Stimulated activated CD8-positive, alpha-beta memory T cell treated with anti-CD3 and anti-CD28 coated beads, Interleukin-2, amount 100 ng/mL, for 1 hour (primary cell): ENCODE measurements at places on chromosomes 2 and 18.

- no peak for DNase-seq
Observed at GRCh38 chr2:32248299-32248698, 16.4 kb downstream of the NLRC4 start.

- peak; percentile 31 for DNase-seq
Observed at GRCh38 chr2:241271706-241272302, 43.7 kb downstream of the HDLBP start.

DNA sequence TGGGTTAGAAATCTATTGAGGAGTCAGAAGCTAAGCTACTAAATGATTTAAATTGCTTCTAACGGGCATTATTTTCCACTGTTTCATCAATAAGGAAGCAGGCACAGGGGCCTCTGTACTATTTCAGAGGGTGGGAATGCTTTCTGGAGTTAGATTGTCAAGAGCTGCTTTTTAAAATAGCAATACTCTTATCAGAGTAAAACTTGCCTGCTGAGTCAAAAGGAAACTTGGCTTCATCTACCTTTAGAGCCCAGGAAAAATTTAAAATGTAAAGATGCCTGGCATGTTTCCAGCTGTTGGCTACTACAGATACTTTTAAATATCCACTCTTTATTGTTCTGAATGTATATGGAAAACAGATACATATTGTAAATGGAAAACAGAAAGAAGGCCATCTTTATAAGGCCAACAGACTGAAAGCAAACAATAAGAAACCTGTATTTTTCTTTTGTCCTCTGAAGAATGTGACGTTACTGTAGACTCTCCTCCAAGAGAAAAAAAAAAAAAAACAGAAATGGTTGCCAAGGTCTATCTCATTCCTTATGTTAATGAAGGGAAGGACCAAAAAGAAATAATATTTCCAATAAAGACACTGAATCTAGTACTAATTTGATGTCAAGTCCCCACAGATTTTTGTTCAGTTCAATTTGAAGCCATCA lies 79.1 kb downstream of the FIGN start:
- DNase-seq = no peak

- no peak for DNase-seq
Observed at GRCh38 chr2:122307763-122308162, 552.3 kb downstream of the TSN start.

DNA sequence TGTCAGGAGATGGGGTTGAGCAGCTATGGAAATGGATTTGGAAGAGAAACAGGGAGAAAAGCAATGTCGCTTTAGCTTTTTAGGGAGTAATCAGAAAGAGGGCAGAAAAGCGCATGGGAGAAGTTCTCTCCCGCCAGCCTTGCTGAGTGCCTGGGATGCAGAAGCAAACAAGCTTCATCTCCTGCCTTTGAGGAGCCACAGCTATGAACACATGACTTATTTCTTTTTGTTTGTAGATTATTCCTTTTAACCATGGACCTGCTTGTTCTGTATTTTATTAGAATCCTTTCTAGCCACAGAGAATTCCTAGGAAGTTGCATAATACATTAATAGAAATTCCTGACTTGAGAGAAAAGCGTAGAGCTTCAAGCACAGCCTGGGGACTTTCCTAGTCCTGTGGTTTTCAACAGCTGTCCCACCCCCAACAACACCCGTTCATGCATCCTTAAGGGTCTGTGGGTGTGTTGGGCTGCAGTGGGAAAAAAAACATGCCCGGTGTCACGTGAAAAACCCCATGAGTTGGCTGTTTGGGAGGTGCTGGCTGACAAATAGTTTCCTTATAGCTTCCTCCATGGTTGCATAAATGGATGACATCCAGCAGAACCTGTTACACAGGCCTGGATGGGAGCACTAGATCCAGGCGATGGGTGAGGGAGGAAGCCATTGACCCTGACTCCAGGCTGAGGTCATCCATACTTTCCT lies 14.9 kb downstream of the SLC9A4 start:
- no peak for DNase-seq

- DNase-seq = no peak
Observed at GRCh38 chr2:186058614-186059013, 320.0 kb downstream of the FSIP2 start.

DNA sequence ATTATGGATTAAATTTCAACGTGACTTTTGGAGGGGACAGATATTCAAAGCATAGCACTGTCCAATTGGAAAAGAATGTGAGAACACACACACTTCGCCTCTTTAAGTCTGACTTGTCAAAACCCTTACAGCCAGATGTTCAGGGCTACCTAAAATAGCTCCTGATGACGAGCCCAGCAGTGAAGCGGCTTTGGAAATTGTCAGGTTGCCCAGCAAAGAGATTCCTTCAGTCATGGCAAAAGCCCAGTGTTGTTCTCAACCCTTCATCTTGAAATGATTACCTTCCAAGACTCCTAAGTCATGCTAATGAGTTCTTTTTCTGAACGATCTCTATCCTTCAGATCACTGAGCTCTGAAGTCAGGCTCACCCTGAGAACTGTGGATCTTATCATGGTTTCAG lies 436.6 kb downstream of the LRATD1 start:
- DNase-seq = no peak

GRCh38 chr2:173964565-173965371 lies 405 bp downstream of the SP3 start:
- DNase-seq = peak; percentile 68

DNA sequence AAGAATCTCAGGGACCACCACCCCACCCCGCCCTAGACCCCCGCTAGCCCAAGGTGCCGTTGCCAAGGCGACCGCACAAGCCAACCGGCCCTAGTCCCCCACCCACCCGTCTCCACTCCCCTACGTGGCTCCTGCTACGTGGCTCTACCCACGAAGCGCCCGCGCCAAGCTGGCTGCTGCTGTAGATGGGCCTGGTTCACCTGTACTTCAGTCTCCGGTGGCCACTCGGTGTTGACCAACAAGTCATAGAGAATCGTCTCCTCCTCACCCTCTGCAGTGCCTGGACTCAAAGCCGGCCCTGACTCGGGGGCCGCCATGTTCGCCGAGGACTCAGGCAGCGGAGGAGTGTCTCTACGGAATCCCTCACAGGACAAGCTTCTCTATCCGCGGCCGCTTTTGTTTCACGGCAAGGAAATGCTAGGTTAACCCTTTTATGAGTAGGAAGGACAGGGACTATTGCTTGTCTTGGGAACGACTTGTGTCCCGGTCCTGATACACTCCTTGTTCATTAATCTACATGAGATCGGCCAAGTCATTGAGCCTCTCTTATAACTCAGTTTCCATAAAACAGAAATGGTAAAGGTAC lies at the start of gene NBAS:
TSS of gene NBAS (minus strand) at position 347 of the 586 bp plus-strand sequence. CDS start at position 317, 30 bp downstream.
- peak; percentile 64 for DNase-seq

DNA sequence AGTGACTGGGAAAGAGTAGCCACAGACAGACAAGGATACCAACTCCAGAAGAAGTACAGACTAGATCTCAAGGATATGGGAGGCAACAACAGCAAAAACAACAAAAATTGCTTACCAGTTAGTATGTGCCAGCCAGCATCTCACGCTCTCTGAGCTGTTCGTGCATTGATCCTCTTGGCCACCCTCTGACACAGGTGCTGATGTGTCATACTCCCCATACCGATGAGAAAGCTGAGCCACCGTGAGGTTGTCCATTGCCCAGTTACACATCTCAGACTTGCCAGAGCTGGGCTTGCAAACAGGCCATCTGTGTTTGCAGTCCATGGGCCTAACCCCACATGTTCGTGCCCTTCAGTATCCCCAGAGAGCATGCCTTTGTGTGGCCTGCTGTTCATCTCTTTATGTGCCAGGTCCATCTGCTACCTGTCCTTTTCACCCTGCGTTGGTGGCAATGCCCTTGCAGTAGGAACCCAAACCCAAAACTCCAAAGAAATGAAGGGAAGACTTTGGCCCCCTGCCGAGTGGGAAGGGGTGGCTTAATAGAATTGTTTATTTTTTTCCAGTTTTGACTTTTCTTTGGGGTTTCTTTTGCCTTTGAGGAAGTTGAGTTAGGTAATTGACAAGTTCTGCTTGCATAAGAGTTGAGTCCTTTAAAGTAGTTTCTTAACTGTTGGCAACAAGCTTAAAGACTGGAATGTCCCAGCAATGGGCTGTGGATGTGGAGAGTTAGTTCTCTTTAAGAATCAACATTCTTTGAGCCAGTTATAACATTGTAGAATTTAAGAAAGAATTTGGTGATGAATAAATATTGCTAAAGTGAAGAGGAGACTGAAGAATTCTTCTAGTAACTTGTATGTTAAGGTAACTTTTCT lies 46.7 kb downstream of the LYPD6B start:
- no peak for DNase-seq

- no peak for DNase-seq
Observed at GRCh38 chr2:63755216-63755615, 86.5 kb upstream of the UGP2 start.

- no peak for DNase-seq
Observed at GRCh38 chr2:144481666-144482065, 38.3 kb downstream of the ZEB2 start.

GRCh38 chr2:26455670-26456439 lies 22.1 kb downstream of the OTOF start:
- no peak for DNase-seq

- no peak for DNase-seq
Observed at GRCh38 chr2:235756491-235756890, 262.6 kb downstream of the AGAP1 start.

GRCh38 chr18:31206787-31207381 lies 44.2 kb upstream of the DSC1 start:
- no peak for DNase-seq

- no peak for DNase-seq
Observed at GRCh38 chr2:46537624-46538295, 58.4 kb downstream of the TMEM247 start.

DNA sequence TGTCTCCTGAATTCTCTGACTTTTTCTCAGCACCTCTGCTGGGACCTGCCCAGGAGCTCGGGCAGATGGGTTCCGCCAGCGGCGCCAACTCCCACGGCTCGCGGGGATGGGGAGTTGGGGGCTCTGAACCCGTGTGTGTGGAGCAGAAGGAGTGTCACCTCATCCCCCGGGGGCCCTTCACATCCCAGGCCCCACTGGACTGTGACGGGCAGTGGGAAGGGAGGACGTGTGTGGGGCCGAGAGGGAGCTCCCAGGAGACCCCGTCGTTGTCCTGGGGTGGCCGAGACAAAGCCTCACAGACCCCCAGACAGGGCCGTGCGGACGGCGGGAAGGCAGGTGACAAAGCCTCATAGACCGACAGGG lies 130.0 kb upstream of the CTDP1 start:
- no peak for DNase-seq

GRCh38 chr2:72238311-72238710 lies 90.6 kb upstream of the CYP26B1 start:
- no peak for DNase-seq

DNA sequence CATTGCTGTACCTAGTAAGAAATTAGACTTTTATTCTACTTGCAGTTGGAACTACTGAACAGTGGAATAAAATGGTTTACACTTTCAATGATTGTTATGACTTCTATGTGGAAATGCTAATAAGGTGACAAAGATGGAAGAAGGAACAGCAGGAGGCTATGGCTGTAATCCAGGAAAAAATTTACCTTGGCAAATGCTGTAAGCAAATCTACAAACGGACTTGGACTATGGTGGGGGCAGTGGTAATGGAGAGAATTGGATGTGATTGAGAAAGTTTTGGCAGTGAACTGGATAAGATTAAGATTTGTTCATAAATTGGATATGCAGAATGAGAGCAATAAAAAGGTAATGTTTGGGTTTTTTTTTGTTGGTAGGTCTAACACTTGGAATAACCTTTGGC lies 111.0 kb upstream of the ERBB4 start:
- DNase-seq = no peak

DNA sequence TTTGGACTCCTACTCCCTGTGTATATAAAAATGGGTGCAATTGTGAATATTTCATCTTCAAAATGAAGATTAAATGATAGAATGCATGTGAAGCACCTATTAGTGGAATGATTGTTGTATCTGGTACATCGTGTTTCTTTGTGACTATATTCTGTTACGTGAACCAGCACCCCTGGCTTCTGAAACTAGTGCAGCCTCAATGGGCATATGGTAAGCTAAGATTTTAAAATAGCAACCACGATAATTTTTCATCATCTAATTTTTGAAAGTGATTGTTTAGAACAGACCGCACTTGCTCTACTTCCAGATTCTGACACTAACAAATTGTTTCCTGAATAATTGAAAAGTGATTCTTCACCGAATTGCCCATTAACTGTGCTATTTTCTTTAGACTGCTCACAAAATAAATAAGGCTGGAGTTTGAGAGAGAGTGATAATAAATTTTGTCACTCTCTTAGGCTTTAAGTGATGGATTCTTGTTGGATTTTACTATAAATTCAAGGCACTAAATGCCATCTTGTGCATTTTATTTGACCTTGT lies 806.1 kb upstream of the LRATD1 start:
- DNase-seq = no peak

DNA sequence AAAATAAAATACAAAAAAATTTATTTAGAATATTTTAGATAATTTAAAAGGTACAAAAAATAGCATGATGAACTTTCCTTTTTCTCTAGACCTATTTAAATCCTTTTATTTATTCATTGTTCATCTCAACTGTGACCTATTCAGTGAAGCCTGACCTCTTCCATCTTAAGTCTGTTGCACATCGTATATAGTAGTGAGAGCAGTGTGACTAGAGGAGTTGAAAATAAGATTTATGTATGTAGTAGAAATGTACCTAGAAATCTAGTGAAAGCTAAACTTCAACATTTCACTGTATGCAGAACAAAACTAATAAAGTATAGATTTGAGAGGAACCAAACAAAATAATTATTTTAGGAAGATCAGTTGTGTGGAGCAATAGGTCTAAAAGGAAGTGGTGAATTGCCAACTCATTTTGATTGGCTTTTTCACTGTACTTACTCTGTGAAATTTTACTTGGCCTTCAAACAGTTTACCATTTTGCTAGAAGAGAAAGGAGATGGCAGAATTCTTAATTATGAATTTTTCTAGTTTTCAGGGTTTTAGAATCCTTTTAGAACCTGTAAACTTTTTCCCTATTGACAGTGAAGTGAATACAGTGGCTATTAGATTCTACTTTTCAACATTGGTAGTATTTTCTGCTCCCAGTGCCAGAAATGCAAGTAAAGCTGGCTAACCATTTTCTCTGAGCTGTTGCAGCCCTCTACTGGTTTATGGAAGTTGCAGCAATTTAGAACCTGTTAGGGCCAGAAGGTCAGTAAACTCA lies 11.0 kb downstream of the ANKRD12 start:
- DNase-seq = no peak

DNA sequence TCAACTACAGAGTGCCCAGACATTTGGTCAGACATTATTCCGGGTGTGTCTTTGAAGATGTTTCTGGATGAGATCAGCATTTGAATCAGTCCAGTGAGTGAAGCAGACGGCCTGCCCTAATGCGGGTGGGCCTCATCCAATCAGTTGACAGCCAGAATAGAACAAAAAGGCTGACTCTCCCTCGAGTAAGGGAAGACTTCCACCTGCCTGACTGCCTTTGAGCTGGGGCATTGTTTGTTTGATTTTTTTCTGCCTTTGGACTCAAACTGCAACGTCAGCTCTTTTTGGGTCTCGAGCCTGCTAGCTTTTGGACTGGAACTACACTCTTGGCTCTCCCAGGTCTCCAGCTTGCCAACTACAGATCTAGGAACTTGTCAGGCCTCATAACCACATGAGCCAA lies 111.7 kb upstream of the AGAP1 start:
- no peak for DNase-seq

GRCh38 chr2:113757138-113757657 lies 756 bp upstream of the SLC35F5 start:
- no peak for DNase-seq

GRCh38 chr18:40159141-40160017 lies 1795.7 kb upstream of the PIK3C3 start:
- DNase-seq = no peak
